Stimulated activated CD4-positive, alpha-beta T cell treated with anti-CD3 and anti-CD28 coated beads, Interleukin-15, amount 100 ng/mL, for 1 hour (primary cell): ENCODE measurements at places on chromosomes 12 and 14.
A peak's percentile ranks its signal among the peaks of the same experiment; 100 is the strongest.

DNA sequence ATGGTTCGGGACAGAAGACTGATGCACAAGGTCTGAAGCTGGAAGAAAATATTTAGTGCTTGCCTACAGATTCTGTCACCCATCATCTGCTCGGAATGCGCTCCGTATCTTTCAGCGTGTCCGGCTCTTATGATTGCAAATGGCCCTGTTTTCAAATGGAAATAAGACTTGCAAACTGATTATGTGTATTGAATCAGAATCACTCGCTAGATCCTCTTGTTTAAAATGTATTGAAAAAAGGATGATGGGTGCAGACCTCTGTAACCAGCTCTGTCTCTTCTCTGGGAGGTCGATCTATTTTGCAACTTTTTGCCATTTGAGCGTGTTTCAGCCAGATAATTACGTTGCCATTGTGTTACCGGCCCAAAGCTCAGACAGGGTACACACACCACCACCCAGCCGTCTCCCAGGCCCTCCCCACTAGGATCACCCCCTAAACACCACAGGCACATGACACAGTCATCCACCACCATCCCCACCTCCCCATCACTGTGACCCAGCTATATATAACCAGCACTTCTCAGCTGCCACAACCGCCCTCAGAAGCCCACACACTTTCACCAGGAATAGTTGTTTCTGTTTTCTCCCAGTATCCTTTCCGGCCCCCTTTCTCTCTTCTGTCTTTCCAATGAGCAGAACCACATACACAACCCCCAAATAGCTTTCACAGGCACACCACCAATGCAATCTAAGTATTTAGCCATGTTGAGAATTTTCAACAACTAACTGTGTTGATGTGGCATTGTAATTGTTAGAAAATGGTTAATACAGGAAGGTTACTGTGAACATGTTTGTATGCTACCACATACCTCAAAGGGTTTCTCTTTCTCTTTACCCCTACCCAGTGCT, 10.7 kb downstream of the NKX2-1 start:
- DNase-seq = no peak

DNA sequence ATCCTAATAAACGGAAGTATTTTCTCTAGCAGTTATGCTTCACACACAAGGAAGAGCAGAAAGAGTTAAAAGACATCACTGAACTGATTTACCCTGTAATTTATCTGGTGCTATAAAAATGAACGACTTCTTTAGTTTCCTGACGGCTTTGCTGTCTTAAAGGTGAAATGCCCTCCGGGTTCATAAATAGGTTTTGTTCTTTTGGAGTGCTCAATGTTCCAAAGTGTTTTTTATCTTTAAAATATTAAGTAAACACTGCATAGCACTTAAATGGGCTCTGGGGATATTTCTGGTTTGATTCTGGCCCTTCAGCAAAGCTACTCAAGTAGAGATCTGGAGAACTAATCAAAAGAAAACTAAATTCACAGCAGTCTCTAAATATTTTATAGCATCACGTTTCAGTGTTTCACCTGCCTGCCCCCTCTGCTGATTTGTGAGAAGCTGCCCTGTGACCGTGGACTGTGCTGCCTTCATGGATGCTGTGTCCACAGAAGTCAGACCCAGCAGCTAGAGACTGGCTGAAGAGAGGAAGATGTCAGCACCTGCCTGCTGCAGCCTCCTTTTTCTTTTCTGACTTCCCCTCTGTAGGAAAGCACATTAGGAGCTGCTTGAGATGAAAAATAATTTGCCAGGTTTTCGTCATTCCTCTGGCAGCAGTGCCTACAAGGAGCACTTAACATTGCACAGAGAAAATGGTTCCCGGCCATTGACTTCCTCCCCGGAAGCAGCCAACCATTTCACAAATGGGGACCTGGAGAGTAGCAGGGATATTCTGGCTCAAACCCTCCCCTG, 205.1 kb upstream of the FSCB start:
- no peak for DNase-seq

DNA sequence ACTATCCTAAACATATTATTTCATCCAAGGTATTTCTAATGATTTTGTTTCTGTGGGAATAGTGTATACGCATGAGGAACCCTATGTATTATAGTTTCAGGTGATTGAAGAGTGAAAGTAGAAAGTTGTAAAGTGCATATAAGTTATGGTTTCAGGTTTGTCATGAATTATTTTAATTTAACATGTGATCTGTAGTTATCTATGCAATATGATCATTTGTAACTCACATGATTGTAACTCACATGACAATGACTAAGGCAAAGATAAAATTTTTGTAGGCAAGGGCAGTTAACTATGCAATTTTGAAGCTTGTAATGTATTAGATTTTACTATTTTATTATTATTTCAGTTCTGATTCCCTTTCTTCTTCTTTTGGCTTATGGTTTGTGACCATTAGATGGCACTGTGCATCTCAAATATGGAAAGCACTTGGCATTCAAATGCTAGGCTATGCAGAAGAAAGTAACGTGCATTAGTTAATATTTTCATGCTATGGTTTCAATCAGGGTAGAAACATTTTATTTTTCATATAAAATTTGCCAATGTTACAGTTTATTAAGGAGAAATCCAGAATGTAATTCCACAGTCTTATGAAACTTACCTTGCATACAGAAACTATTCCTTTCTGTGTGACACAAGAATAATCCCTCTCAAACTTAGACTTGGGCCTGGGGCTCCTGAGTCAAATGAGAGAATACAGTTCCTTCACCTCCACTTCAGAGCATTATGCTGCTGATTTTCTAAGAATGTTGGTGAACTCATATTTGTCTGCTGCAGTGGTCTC, 15.8 kb upstream of the TMEM30B start:
- DNase-seq = no peak

- DNase-seq = no peak
These were observed 134.8 kb downstream of the ITPR2 start for GRCh38 chr12:26698186-26698585.

DNA sequence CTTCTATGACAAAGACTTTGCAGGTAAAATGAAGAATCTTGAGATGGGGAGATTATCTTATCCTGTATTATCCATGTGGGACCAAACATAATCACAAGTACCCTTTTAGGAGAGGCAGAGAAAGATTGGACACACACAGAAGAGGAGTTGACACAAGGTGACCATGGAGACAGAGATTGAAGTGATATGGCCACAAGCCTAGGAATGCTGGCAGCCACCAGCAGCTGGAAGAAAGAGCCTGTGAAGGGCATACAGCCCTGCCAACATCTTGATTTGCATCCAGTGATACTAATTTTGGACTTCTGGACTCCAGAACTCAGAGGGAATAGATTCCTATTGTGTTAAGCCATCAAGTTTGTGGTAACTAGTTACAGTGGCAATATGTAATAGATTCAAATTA, 78.1 kb downstream of the RPS29 start:
- no peak for DNase-seq

DNA sequence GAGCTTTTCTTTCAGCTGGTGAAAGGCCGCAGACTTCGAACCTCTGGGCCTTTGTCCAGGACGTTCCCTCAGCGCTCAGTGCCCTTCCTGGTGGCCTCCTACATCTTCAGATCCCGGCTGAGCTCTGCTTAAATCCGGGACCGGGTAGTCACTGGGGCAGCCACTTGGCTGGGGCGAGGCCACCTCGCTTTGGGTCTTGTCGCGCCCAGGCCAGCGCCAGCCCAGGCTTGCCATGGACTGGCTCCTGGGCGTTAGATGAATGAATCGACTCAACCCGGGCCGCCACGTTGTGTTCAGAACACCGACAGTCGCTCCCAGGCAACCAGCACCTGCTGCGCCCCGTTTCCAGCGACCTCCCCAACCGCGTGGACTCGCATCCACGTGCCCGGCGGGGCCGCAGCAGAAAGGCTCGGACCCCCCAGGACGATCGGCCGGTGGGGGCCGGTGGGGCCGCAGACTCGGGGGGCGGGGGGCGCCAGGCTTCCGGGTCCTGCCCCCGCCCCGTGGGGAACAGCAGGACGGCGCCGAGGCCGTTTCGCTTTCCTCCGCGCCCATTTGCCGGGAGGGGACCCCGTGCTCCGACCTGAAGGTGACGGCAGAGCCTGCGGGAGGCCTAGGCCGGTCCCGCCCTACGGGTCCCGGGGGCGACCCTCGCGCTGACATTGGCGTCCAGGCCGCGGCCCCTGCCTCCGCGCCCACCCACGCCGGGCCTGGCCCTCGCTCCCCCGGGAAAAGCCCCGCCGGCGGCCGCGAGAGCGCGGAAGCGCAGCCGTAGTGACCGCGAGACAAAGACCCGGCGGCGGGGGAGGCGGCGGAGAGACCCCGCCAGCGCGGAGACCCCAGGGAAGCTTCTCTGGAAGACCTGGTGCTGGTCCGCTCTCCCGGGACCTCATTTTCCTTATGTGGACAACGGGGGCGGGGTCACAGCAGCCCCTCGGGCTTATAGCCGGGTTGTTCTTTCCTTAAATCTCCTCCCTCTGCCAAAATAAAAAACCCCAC, 37.3 kb upstream of the RCOR1 start:
- DNase-seq = peak; percentile 22

DNA sequence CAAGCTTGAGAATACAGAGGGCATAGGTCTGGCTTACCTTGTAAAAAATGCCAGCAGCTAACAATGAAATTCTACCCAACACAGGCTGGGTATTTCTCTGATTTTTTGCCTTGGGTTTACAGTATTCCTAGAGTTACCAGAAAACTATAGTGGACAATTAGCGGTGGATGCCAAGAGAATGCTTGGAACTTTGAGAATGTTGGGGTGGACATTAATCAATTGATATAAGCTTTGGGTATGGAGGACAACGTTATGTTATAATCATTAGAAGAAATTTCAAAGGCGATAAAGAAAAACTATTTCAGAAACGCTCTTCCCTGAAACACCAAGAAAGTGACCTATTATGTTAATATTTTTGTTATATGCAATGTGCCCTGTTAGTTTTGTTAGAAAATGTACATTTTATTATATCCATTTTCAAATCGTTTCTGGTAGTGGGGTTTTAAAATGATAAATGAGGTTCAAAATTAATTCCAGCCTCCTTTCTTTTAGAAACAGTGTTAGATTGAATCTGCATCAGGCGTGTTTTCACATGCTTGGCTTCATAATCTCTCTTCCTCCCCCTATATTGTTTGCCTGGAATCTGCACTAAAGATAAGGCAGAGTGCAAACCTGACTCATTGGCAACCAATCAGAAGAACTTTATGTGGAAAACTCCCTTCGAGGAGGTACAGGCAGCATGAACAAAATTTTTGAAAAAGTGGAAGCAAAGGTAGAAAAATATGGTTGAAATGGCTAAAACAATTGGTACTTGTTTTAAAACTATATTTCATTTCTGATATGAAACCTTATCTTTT, 1.4 kb upstream of the PTPRQ start:
- DNase-seq = no peak
